ENCODE measurements at places on chromosomes 3 and 15.

DNA sequence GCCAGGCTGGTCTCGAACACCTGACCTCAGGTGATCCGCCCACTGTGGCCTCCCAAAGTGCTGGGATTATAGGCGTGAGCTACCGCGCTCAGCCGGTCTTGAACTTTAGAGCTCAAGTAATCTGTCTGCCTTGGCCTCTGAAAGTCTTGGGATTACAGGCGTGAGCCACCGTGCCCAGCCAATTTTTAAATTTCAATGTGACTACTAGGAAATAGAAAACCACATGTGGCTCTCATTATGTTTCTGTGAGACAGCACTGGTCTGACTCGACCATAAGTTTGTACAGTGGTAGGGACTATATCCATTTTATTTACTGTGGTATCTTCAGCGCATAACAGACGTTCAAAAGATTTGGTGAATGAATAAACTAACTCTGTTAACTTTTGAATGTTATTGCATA, 9.1 kb downstream of the ZFAND6 start:
- peak; percentile 77 for DNase-seq

GRCh38 chr3:68287101-68287500, 632.7 kb upstream of the SUCLG2 start:
- DNase-seq, result no peak

DNA sequence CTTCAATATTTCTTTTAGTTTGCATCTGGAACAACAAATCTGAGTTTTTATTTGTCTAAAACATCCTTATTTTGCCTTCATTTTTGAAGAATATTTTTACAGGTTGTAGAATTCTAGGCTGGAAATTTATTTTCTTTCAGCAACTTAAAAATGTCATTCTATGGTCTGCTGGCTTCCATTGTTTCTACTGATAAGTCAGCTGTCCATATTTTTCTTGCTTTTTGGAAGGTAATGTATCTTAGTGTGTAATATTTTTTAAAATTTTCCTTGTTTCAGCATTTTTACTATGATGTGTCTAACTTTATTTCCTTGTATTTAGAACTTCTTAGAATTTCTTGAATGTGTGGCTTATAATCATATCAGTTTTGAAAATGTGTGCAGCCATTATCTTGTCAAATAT, 37.0 kb downstream of the SEMA6D start:
- DNase-seq, result no peak

DNA sequence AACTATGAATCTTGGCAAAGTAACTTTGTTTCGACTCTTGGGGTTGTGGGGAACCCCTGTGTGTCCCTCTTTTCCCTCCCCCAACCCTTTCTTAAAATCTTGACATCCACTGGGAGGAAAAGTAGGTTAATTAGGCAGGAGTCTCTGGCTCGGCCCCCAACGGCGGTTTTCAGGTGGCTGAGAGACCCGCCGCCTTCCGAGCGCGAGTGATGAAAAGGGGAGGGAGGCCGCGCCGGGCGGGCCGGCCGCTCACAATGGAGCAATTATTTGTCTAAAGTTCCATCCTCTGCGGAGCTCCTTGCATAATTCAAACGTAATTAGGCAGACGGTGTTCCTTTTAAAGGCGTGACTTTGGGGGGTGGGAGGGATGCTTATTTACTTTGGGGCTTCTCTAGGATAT, 51.7 kb downstream of the ZIC4 start:
- DNase-seq, result no peak

DNA sequence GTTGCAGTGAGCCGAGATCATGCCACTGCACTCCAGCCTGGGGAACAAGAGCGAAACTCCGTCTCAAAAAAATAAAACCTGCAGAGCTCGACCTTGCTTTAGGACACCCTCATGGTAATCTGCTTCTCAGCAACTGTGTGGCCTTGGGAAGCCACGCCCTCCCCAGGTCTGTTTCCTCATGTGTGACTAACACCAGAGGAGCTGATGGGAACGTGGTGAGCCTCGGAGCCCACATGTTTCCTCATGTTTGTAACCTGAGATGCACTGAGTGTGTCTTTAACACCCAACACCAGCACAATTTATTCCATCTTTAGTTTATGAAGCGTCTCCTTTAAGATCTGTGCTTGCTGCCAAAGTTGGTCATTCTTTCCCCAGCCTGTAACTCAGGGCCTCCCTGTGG, 142.8 kb downstream of the OCA2 start:
- peak; percentile 59 for DNase-seq

GRCh38 chr3:67288466-67289106, 290.5 kb downstream of the KBTBD8 start:
- no peak for DNase-seq

GRCh38 chr3:171149526-171150116, 123.1 kb upstream of the SLC2A2 start:
- DNase-seq, result no peak

DNA sequence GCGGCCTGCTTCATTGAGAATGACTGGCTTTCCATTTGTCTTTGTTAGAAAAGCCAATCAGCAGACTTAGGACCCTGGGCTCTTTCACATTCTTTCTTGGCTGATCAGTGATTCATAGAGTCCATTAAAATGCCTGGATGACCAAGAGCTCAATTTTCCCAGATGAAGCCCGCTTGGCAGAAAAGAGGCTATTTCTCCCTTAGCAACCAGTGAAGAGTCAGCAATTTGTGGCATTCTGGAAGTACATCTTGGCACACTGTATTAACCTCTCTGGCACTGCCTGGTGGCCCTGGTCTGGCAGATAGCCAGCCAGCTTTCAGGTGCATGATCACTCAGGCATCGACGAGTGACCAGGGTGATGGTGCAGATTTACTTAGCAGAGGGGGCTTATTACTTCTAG, 145.7 kb upstream of the PLAAT1 start:
- DNase-seq, result peak; percentile 12

Data from fibroblast of skin of abdomen (primary cell).